ENCODE measurements at places on chromosomes 7 and 10.

DNA sequence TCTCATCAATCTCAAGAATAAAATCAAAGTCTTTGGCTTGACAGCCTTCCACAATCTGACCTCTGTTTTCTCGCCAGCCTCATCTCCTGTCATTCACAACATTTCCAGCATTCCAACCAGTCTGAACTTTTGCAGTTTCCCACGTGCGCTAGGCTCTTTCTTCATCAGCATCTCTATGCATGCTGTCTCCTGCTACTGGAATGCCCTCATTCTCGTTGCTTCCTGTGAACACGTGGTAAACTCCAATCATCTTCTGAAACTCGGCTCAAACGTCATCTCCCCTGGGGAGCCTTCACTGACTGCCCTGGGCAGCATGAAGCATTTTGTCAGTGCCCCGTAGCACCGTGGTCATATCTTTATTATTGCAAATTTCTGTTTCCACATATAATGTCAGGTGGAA is 12.2 kb upstream of the RSBN1L start:
- peak; percentile 19 for DNase-seq
- H3K27ac ChIP-seq = peak overlapping the region; percentile 42
- peaks cover 16% of the 10 kb centered on the region for H3K4me1 ChIP-seq
- H3K27me3 ChIP-seq = no peaks in the 10 kb centered on the region

DNA sequence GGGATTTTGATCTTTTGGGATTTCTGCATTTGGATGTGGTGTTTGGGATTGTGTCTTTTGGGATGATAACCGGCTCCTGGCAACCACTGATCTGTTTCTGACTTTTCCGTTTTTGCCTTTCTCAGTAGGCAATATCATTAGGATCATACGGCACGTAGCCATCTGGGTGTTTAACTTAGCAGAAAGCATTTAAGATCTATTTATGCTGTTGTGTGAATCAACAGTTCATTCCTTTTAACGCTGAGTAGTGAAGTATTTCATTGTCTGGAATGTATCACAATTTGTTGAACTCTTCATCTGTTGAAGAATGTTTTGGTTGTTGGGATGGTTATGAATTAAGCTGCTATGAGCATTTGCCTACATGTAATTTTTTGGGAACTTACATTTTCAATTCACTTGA is 459.6 kb downstream of the SDK1 start:
- H3K4me1 ChIP-seq = no peaks in the 10 kb centered on the region
- no peak overlapping the region for H3K4me3 ChIP-seq
- H3K27ac ChIP-seq = no peak overlapping the region
- no peaks in the 10 kb centered on the region for H3K36me3 ChIP-seq
- no peaks in the 10 kb centered on the region for H3K27me3 ChIP-seq

DNA sequence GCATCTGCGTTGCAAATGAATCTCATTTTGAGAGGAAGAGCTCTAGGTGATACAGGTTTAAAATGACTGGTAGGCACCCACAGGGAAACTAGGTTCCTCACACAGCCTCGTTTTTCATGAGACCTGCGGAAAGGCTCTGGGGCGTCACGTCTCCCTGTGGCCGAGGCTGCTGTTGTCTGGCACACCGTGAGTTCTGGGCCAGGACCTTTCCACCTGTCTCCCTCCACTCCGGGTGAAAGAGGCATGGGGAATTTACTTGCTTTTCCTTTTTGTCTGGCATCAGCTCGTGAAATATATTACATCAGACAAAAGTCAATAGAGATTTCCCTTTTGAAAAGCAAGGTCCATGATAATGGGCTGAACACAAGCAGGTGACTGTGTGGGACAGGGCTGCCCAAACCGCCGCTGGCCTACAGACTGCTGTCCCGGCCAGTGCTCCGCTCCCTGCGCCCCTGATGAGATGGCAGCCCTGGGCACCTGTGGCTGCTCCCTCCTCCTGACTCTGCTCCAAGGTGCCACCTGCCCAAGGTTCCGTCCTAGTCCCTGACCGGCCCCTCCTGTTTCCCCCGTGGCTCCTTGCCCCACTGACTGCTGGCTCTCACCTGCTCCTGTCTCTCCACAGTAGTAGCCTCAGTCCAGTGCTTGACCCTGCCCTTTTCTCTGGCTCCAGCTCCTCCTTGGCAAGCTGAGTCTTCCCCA is 109.6 kb downstream of the NKX6-2 start:
- no peak for DNase-seq
- no peaks in the 10 kb centered on the region for H3K36me3 ChIP-seq
- H3K27me3 ChIP-seq = no peaks in the 10 kb centered on the region
- H3K4me3 ChIP-seq = no peak overlapping the region
- no peaks in the 10 kb centered on the region for H3K4me1 ChIP-seq

DNA sequence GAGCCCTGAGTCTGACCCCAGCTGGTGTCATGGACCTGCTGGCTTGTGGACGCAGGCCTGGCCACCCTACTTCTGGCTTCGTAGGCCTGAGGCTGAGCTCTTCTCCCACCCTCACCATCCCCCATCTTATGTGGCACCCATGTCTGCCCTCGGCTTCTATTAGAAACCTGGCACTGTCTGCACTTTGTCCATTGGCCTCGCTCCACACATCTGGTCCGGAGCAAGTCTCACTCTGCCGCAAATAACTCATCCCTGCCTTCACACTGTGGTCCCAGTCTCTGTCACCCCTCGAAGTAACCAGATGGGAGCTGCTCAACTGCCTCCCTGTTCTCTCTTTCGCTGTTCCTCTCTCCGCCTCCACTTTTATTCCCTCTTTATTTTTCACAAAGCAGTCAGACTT is 78.6 kb downstream of the TRRAP start:
- no peak overlapping the region for H3K27ac ChIP-seq
- no peak for DNase-seq
- H3K27me3 ChIP-seq = no peaks in the 10 kb centered on the region
- H3K4me3 ChIP-seq = no peak overlapping the region
